ENCODE measurements at places on chromosomes 5 and 9. TPM values are rescaled to one million over a fixed set of nuclear protein-coding genes. Genes with fewer than 3 reads are reported as not detected.

DNA sequence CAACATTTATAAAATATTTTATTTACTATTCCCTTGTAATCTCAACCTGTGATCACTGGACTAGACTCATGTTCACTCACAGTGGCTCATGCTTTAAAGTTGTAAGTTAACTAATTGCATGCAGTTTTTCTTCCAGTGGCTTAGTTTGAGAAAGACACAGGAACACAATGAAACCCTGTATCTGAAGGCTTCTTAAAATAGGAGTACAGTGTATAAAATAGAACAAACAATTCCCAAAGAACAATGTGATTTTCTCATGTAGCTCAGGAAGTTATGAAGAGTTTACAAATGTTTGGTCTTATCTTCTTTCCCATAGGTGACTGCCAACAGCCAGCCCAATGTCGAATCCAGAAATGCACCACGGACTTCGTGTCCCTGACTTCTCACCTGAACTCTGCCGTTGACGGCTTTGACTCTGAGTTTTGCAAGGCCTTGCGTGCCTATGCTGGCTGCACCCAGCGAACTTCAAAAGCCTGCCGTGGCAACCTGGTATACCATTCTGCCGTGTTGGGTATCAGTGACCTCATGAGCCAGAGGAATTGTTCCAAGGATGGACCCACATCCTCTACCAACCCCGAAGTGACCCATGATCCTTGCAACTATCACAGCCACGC is 5.9 kb downstream of the RGMB start:
- no peaks in the 10 kb centered on the region for H3K36me3 ChIP-seq
- H3K27ac ChIP-seq, result no peak overlapping the region
- no peak for DNase-seq

- no peak overlapping the region for H3K27ac ChIP-seq
- H3K36me3 ChIP-seq, result no peaks in the 10 kb centered on the region
- H3K27me3 ChIP-seq, result no peaks in the 10 kb centered on the region
- no peak for DNase-seq
Observed at GRCh38 chr9:133090187-133090586, 28.4 kb downstream of the CEL start.

DNA sequence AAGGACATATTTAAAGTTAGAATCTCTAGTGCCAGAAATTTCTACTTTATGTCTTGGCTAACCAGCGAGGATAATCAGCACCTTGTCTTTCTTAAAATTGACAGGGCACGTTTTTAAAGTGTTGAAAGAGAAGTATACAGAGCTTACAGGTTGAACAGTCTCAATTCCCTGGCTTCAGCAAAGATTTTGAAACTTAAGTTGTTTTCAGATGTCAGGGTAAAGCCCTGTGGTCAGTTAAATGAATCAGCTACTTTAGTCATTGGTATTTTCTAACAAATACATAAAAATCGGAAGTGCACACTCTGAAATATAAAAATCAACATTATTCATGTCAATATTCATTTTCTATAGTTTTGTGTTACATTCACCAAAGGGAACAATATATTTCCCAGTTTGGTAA is 29.1 kb downstream of the SNCAIP start:
- no peaks in the 10 kb centered on the region for H3K4me1 ChIP-seq
- no peak for DNase-seq
- H3K4me3 ChIP-seq, result no peak overlapping the region
- H3K27me3 ChIP-seq, result no peaks in the 10 kb centered on the region
- H3K27ac ChIP-seq, result no peak overlapping the region

- peaks cover 4% of the 10 kb centered on the region for H3K36me3 ChIP-seq
- DNase-seq, result no peak
- no peaks in the 10 kb centered on the region for H3K27me3 ChIP-seq
- no peak overlapping the region for H3K4me3 ChIP-seq
- no peak overlapping the region for H3K27ac ChIP-seq
Observed at GRCh38 chr5:37637165-37637845, 202.5 kb downstream of the GDNF start.

DNA sequence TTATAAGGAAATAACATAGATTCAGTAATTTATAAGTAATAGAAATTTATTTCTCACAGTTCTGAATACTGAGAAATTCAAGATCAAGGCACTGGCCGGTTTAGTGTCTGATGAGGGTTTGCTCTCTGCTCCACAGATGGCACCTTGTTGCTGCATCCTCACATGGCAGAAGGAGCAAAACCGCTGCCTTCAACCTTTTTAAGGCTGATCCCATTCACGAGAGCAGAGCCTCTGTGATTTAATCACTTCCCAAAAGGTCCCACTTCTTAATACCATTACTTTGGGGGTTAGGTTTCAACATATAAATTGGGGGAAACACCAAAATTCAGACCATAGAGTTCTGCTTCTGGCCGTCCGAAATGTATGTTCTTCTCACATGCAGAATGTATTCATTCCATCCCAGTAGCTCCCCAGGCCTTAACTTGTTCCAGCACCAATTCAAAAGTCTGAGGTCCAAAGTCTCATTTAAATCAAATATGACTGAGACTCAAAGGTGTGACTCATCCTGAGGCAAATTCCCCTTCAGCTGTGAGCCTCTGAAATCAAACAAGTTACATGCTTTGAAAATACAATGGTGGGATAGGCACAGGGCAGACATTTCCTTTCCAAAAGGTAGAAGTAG is 30.6 kb downstream of the BAAT start:
- no peaks in the 10 kb centered on the region for H3K27me3 ChIP-seq
- no peak for DNase-seq
- H3K4me3 ChIP-seq, result no peak overlapping the region
- no peak overlapping the region for H3K27ac ChIP-seq
- H3K36me3 ChIP-seq, result no peaks in the 10 kb centered on the region

DNA sequence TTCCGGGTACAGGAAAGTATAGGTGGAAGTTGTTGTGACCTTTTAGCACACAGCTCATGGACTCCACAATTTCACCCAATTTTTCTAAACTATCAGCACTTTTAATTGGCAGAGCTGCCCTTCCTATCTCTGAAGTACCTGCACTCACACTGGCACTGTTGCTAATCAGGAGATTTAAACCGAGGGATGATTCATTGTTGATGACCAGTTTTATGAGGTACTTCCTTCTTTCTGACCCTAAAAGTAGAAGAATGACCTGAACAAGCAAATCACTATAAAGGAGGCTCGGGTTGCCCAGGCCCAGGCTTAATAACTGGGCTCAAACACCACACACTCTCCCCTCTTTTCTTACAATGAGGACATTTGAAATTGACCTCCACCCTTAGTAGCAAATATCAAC is 105.9 kb downstream of the KCNN2 start:
- no peak overlapping the region for H3K27ac ChIP-seq
- no peaks in the 10 kb centered on the region for H3K36me3 ChIP-seq
- H3K27me3 ChIP-seq, result no peaks in the 10 kb centered on the region
- DNase-seq, result no peak
- H3K4me1 ChIP-seq, result no peaks in the 10 kb centered on the region
- H3K4me3 ChIP-seq, result no peak overlapping the region

DNA sequence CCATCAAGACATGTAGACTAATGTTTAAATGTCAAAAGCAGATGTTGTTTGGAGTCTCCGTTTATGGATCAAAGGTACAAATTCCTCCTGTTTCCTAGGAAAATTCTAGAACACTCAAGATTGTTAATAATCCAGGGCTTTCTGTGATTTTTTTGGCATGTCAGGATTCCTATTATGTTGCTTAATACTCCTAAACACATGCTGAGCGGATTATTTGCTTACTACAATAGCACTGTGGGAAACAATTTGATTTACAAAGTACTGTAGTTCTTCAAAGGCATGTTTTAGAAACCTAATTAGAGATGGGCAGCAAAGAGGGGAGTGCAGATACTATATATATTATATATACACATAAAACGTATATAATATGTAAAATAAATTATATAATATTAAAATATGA is 19.0 kb upstream of the SCAMP1 start:
- no peaks in the 10 kb centered on the region for H3K4me1 ChIP-seq
- no peak overlapping the region for H3K4me3 ChIP-seq
- H3K36me3 ChIP-seq, result no peaks in the 10 kb centered on the region
- H3K27me3 ChIP-seq, result peaks cover 12% of the 10 kb centered on the region
- no peak for DNase-seq
- H3K27ac ChIP-seq, result no peak overlapping the region

DNA sequence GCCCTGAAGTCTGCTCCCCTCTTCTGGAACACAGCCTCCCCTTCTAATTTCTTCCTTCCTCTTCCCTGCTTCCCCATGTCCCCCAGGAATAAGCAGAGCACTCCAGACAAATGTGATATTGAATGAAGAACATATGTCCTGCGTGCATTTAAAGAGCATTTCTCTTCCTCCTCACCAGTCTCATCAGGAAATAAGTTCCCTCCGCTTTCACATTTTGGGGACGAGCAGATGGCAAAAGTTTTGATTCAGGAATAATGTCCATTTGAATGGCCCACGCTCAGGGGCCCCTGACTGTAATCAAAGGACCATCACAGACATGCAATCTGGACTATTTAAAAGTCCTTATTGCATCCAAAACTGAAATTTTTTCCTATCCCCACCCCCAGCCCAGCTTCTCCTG is 316.1 kb downstream of the CDK5RAP2 start:
- no peaks in the 10 kb centered on the region for H3K36me3 ChIP-seq

DNA sequence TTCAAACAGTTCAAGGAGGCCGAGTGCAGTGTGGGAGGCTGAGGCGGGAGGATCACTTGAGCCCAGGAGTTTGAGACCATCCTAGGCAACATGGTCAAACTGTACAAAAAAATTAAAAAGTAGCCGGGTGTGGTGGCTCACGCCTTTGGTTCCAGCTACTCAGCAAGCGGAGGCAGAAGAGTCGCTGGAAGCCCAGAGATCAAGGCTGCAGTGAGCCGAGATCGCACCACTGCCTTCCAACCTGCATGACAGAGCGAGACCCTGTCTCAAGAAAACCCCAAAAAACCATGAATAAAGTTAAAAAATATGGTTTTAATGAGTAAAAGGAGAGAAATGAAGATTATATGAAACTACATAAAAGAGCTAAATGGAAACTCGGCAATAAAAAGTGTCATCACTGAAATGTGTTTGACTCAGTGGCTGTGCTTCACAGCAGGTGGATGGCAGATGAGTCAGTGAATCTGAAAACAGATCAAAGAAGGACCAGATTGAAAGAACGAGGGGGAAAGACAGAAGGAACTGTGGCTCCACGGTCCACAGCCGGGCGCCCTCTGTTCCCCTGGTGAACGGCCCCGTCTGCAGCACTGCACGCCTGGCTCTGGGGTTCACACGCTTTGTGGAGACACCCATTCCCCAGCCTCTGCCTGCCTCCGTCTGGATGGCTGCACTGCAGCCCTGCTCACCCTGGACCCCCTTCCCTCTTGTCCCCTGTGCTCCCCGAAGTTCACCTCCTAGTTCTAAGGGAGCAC is 25.1 kb downstream of the EXD3 start:
- no peak for DNase-seq
- H3K27ac ChIP-seq, result no peak overlapping the region
- no peak overlapping the region for H3K4me3 ChIP-seq
- H3K36me3 ChIP-seq, result peaks cover 8% of the 10 kb centered on the region

DNA sequence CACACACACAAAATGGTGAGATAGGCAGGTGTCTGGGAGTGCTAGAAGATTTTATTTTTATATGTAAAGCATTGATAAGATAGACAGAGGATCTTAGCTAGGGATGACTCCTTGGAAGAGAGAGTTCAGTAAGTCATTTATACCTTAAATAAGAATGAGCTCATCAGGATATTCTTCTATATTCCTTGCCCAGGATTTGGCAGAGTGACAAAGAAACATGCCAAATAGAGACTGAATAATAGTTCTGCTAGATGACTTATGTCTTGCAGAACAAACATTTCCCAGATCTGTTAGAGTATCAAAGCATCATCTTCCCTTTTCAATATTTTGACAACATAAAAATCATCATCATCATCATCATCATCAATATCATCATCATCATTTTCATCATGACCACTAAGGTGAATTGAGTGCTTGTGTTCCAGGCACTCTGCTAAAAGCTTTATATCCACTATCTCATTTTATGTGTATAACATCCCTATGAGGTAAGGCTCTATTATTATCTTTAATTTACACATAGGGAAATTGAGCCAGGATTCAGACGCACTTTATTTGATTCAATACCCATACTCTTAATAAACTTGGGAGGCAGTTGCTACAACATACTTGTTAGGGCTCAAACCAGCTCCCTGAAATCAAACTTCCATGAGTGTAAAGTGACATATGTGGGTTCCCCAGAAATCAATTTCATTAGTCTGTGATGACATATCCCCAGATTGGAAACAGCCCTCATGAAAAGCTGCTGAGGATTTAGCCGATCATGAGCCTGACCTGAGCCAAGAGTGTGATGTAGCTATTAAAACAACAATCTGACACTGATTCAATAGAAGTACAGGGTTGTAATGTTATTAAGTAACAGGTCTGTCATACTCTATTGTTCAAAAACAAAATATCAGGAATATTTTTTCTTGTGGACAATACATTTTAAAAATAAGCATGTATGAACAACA is 176.3 kb upstream of the SEMA6A start:
- no peaks in the 10 kb centered on the region for H3K4me1 ChIP-seq
- DNase-seq, result no peak
- H3K27me3 ChIP-seq, result no peaks in the 10 kb centered on the region
- no peak overlapping the region for H3K4me3 ChIP-seq
- no peaks in the 10 kb centered on the region for H3K36me3 ChIP-seq

NDFIP1 gene
- total RNA-seq, result 62.3 TPM

FST gene
- 0.28 TPM for total RNA-seq

ADAMTS12 gene
- not detected for total RNA-seq

PFN3 gene
- not detected for total RNA-seq

CD14 gene
- total RNA-seq, result 4.1 TPM

ZNF879 gene
- 7.5 TPM for total RNA-seq

SH3PXD2B gene
- 0.42 TPM for total RNA-seq

AIF1L gene
- total RNA-seq, result 0.42 TPM

FOXI1 gene
- not detected for total RNA-seq
